ENCODE measurements at places on chromosomes 3 and 15. TPM values are rescaled to one million over a fixed set of nuclear protein-coding genes. Genes with fewer than 3 reads are reported as not detected.

Gene CFAP92
- total RNA-seq: 0.25 TPM

Gene GRAMD2A
- 5.9 TPM for total RNA-seq

Gene DNAH12
- under 0.01 TPM for total RNA-seq

Gene RLBP1
- total RNA-seq: not detected

DNA sequence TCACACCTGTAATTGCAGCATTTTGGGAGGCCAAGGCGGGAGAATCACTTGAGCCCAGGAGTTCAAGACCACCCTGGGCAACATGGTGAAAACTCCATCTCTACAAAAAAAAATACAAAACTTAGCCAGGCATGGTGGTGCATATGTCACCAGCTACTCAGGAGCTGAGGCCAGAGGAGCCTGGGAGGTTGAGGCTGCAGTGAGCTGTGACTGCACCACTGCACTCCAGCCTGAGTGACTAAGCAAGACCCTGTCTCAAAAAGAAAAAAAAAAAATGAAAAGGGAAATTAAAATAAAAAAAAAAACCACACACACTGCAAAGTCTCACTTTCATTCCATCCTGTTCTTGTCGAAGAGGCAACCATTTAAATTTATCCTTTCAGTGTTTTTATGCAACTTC is 100.8 kb upstream of the PIAS1 start:
- no peak for DNase-seq

DNA sequence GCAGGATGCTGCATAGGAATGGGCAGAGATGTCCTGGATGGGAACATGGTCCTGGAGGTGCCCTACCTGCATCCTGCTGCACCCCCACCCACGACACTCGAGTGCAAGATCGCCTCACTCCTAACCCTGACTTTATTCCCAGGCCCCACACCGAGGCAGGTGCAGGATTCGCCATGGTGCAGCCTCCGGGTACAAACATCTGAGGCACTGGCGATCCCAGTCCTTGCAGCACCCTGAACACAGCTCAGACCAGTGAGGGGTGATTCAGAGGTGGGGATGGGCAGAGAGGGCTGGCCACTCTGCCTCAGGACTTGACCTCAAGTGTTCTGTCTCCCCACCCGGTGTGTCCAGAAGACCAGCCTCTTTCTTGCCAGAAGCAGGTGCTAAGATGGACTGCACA is 49.1 kb downstream of the KLF13 start:
- DNase-seq: no peak

Measured in lower leg skin (tissue), 4 donors.